ENCODE measurements at places on chromosomes 13 and 19.

DNA sequence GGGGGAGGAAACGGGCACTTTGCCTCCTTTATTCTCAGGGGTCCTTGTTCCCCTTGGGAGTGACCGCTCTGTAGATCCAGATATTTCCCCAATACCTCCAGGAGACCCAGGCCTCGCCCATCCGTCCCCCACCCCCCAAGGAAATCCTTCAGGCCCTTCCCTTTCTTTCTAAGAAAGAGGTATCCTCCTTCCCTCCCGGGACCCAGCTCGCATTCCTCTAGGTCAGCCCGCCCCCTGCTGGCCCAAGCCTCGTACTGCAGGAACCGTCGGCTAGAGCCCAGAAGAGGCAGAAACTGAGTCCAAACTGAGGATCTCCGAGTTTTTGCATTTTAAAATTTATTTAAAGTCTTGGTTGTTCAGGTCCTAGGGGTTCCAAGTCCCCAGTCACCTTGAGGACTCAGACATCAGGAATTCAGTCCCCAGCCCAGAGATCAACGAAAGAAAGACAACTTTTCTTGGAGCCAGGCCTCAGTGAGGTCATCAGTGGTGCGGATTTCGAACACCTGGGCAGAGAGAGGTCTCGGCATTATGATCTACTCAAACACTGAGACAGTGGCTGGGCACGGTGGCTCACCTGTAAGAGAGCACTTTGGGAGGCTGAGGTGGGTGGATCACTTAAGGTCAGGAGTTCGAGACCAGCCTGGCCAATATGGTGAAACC lies 7.5 kb upstream of the LRFN1 start:
- peak; percentile 74 for DNase-seq

GRCh38 chr13:96803456-96804100 lies 190.7 kb downstream of the OXGR1 start:
- DNase-seq, result no peak

DNA sequence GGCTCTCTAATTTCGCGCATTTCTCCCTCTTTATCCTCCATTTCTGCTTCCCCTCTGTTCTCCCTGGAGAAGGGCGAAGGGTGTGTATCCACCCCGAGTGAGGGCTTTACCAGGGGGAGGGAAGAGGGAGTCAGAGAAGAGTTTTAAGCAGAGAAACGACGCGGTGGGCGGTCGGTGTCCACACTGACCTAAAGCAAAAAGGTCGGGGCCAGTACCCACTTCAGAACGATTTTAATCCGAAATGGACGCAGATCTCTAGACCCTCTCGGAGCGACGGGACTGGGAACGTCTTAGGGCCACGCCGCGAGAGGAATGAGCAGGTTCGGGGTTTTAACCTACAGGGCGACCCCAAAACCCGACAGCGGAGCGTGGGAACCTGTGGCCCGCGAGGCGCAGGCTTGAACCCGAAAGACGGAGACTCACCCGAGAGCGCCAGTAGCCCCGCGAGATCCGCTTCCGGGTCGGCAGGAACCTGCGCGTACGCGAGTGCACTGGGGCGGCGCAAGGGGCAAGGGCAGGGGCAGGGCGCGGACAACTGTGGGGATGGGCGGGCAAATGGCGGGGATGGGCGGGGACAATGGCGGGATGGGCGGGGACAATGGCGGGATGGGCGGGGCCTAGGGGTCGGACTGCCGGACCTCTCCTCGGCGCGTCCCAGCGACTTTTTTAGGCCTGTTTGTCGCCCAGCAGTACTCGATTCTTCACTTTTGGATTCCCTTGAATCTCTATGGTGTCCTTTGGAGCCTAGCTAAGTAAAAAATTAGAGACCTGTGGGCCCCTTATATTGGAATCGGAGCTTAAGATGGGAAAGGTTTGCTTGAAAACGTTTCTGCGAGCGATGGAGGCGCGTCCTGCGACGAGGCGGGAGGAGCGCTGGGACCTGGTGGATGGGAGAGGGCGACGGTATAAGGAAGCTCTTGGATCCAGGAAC lies at the start of gene ZNF677:
ZNF677 (minus strand) TSS at position 463 of the 931 bp plus-strand sequence. CDS start 3,323 bp downstream, outside the sequence.
- DNase-seq, result peak; percentile 56

GRCh38 chr13:30253830-30254229 lies 53.5 kb downstream of the KATNAL1 start:
- DNase-seq, result no peak

- DNase-seq, result no peak
Measured at GRCh38 chr13:68850160-68850559, 1257.5 kb upstream of the ATXN8OS start.

GRCh38 chr13:84192125-84192524 lies 309.9 kb upstream of the SLITRK1 start:
- DNase-seq, result no peak

DNA sequence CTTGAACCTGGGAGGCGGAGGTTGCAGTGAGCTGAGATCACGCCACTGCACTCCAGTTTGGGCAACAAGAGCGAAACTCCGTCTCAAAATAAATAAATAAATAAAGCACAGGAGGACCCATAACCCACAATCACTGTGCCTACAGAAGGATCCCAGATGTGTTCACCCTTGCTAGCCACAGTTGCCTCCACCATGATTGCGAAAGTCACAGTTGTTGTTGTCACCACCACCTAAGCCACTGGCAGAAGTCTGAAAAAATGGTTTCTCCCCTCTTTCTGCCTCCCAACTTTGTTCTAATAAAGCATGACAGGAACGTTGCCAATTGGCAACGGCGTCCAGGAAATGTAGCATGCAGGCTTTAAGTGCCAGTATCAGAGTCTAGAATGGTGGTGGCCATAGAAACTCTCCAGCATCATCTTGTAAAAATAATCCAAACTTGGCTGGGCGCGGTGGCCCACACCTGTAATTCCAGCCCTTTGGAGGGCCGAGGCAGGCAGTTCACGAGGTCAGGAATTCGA lies 2.2 kb upstream of the EPS15L1 start:
- DNase-seq, result no peak

- no peak for DNase-seq
Measured at GRCh38 chr13:99042521-99043250, 64.8 kb upstream of the DOCK9 start.

GRCh38 chr13:99463646-99464397 lies 37.5 kb upstream of the TM9SF2 start:
- no peak for DNase-seq

GRCh38 chr13:101115762-101116171 lies 300.5 kb downstream of the NALCN start:
- no peak for DNase-seq

DNA sequence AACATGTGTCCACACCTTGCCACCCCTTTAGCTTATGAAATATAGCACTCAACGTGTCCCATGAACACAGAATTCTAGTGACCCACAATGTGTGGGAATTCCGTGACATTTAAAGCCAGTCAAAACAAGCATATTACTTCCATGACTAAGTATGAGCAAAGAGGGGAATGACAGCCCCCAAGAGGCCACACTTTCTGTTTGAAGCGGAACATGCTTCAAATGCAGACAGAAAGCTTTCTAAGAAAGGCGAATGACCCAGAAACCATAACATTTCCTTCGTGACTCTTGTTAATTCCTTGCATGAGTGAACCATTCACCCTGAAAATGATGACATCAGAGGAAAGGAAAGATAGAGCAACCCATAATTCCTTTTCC lies 122.0 kb upstream of the FNDC3A start:
- no peak for DNase-seq

DNA sequence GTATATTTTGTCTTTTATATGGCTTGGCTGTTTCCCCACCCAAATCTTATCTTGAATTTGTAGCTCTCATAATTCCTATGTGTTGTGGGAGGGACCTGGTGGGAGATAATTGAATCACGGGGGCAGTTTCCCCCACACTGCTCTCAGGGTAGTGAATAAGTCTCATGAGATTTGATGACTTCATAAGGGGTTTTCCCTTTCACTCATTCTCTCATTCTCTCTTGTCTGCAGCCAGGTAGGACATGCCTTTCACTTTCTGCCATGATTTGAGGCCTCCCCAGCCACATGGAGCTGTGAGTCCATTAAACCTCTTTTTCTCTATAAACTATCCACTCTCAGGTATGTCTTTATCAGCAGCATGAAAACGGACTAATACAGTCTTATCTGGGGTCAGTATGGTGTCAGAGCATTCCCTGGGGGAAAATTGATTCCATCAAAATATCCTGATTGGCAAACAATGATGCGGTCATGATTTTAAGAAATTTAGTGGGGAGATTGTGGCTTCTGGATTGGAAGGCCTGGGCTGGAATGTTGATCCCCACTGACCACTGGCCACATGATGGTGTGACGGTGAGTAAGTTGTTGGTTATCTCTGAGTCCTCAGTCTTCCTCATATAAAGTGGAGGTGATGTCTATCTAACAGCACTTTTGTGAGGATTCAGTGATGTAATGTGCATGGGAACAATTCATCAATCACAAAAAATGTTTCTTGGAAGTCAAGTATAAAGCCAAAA lies 27.5 kb upstream of the ANKRD10 start:
- no peak for DNase-seq

GRCh38 chr13:51050021-51050830 lies 60.8 kb downstream of the C13orf42 start:
- no peak for DNase-seq

- no peak for DNase-seq
Measured at GRCh38 chr19:8113017-8113416, 36.4 kb downstream of the FBN3 start.

- DNase-seq, result no peak
Measured at GRCh38 chr13:67829641-67830040, 599.5 kb upstream of the PCDH9 start.

DNA sequence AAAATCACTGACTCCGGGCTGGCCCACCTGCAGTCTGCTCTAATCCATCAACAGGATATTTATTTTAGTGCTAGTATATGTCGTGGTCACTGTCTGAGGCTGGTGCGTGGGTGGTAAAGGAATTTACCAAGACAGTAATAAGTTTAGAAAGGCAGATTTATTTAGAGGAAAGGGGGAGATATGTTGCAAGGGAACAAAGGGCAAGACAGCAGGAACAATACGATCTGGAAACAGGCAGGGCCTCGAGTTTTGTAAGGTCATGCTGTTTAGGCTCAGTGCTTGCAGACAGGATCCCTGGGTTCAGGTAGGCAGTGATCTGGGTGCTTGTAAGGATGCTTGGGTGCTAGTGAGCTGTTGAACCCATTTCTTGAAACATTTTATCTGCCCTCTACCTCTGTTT lies 748.2 kb upstream of the SLITRK5 start:
- no peak for DNase-seq

GRCh38 chr13:29556742-29557141 lies 38.7 kb downstream of the SLC7A1 start:
- no peak for DNase-seq
